ENCODE measurements at places on chromosomes 2 and 18. TPM values are rescaled to one million over a fixed set of nuclear protein-coding genes. Genes with fewer than 3 reads are reported as not detected.

DNA sequence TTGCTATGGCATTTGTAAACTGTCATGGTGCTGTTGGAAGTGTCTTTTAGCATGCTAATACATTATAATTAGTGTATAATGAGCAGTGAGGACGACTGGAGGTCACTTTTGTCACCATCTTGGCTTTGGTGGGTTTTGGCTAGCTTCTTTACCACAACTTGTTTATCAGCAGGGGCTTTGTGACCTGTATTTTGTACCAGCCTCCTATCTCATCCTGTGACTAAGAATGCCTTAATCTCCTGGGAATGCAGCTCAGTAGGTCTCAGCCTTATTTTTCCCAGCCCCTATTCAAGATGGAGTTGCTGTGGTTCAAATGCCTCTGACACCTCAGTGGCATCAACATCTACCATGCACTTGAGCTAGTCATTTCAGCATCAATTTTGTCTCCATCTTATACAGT lies 29.7 kb downstream of the LYPD6 start:
- no peak for DNase-seq

GRCh38 chr18:12336171-12336613 lies 28.2 kb downstream of the TUBB6 start:
- DNase-seq: no peak

DNA sequence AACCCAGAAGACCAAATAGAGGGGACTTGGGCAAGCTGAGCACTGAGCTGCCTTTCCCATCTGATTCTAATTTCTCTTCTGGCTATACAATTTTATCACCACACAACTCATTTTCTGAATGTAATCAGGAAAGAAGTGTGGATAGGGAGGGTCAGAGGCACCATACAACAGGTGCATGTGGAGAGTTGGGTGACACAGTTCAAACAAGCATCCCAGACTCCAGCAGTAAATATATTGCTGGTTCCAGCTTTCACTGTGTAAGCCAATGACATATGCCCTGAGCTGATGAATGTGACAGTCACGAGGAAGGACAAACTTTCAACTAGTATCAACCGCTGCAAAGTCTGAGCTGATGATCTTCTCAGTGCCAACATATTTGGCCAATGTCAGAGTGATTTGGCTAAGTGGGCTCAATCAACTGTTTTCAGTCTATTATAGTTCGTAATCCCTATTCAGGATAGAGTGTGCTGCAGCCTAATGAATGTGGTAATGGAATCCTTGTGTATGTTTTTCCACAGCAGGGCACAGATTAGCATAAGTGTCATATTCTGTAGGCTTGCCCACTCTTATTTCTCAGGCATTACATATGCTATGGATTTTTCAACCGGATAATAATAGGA lies 109.9 kb upstream of the MEIS1 start:
- DNase-seq: no peak

DNA sequence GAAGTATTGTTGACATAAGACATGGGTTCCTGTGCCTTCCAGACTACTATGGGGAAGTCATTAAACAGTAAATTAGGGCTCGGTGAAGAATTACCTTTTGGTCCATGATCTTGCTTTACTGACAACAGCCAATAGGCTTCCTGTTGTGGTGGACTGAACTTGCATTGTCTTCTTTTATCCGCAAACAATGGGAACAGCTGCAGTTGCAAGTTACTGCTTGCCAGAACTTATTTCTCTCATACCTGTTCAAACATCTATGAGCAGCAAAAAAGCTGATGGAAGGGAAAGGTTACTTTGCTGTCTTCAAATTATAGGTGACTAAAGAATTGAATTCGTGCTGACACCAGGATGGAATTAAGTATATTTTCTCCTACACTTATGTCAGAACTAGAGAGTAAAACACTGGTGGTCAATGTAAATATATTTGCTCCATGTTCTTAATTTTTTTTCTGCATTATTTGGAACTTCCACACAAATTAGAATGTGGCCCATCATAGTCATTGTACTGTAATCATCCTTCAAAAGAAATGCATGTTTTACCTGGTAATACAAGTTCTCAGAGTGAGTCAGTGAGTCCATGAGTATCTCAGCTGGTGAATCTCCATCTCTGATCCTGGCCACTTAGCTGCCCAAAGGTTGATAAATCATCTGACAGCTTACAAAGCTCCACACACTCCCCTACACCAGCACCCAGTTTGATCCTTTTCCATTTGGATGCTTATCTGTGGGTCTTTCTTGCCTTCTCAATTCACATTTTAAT lies 37.3 kb upstream of the RNF152 start:
- DNase-seq: no peak

DNA sequence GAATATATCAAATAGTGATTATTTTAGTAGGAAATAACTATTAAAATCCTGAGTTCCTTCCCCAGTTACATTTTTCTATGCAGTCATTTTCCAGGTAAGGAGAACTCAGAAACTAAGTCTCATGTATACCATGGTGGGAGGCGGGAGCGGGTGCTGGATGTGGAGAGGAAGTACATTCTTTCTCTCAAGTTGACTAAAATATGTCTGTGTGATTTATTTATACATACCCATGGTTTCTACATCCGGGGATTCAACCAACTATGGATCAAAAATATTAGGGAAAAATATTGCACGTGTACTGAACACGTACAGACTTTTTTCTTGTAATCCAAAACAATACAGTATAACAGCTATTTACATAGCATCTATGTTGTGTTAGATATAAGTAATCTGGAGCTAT lies 6.8 kb downstream of the ZCCHC2 start:
- no peak for DNase-seq

GRCh38 chr2:36147670-36148390 lies 207.7 kb upstream of the CRIM1 start:
- no peak for DNase-seq

DNA sequence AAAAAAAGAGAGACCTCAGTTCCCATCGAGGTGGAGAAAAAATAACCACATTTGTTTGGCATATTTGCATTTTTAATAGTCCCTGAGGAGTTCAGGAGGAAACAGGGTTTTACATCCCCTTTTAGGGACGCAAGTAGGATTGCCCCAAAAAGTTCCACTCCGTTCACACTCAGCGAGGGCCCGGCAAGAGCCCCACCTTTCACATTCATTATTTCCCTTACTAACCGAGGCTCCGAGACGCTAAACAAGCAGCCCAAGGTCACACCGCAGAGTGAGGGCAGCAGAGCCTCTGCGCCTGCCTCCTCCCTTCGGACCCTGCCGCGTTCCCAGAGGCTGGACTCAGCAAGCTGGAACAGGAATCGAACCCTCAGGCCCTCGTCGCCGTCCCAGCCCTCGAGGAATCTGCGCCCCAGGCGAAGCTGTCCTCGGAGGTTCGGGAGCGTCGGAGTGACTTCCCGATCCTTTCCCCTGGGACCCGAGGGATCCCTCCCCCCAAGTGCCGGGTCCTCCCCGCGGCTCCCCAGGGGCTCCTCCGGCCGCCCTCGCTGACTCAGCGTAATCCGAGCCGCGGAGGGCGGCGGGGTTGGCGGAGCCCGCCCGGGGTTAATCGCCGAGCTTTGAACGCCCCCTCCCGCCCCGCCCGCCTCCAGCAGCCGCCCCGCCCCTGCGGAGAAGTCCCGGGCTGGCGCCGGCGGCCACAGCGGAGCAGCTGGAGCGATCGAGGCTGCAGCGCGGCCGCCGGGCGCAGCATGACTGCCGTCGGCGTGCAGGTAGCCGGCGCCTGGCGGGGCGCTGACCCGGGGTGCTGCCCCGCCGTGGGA lies at the start of gene TMEM37:
TMEM37 (plus strand) TSS at position 700 of the 821 bp plus-strand sequence; CDS start at position 750, 50 bp downstream.
- DNase-seq: peak; percentile 76

DNA sequence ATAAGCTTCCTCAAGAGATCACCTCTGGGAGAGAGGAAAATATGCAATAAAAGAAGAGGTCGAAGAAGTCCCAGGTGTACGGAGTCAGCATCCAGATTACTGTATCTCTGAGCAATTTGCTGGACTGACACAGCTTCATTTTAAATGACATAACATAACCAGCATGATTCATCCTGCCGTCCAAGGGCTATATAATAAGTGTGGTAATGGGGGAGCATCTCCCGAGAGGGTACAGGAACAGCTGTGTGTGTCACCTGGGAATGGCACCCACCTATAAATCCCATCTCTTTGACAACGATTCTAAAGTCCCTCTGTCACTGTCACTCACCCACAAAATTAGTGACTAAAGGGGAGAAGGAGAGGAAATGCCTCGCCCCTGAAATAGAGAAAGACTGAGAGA lies 19.3 kb upstream of the FZD7 start:
- DNase-seq: peak; percentile 23

GRCh38 chr2:65350651-65351056 lies 81.7 kb downstream of the SPRED2 start:
- no peak for DNase-seq

- DNase-seq: no peak
Measured at GRCh38 chr2:121454549-121455090, 76.1 kb upstream of the RNU4ATAC start.

GRCh38 chr2:164879901-164880535 lies 38.4 kb upstream of the COBLL1 start:
- DNase-seq: no peak

- DNase-seq: no peak
Measured at GRCh38 chr18:25113566-25113965, 238.4 kb downstream of the ZNF521 start.

- no peak for DNase-seq
Measured at GRCh38 chr18:73617981-73618380, 529.7 kb downstream of the FBXO15 start.

DNA sequence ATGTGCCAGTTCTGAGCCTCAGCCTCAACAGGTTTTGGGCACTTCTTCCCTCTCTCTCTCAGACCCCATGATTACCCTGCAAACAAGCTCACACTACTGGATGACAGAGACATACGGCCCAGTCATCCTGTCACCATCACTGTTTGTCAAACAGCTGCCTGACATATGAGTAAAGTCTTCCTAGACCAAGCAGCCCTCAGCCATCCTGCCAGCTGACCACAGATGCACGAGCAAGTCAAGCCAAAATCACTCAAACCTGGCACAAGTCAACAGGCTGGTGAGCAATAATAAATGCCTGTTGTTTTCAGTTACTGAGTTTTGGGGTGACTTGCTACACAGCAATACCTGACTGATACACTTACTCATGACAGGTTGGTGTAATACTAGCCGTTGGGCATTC lies 75.5 kb upstream of the KLF7 start:
- DNase-seq: peak; percentile 48

DNA sequence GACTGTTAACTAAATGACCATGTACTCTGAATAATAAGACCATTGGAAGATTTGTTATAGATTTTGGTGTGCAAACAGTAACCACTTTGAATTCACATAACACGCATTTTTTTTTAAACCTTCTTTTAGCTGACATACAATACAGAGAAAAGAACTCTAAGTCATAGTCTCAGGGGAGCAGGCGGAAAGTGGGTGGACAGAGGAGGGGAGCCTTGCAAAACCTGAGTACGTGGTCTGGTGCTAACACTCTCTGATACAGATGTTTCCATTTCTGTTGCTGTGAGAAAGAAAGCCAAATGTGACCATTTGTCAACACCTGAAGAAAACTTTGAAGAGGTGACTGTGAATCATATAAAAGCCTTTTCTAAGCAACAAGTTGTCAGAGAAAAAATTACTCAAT lies 151.8 kb upstream of the GCFC2 start:
- no peak for DNase-seq

- DNase-seq: peak; percentile 64
Measured at GRCh38 chr2:96952976-96953610, 33.3 kb downstream of the FAM178B start.

DNA sequence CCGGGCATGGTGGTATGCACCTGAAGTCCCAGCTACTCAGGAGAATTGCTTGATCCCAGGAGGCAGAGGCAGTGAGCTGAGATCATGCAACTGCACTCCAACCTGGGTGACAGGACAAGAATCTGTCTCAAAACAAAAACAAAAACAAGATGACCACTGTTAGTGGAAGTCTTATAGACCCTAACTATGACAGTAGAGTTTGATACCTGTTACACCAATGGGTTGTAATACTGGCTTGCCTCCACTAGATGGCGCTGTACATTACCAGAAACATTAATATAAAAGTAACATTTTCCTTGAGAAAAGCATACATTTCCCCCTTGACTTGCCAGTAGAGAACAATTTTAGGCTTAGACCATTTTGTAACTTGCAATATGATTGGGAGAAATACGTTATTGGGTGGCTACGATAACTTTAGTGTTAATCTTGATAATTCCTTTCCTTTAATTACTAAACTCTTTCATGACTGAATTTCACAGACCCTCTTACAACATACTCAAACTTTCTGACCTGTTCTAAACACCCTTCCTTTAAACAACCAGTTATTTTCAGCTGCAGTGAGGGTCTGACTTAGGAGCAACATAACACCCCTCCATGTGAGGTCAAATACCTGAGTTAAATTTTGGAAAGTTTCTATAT lies 19.5 kb downstream of the SLC25A52 start:
- DNase-seq: peak; percentile 18

- DNase-seq: peak; percentile 7
Measured at GRCh38 chr2:104852090-104852666, 1.7 kb upstream of the POU3F3 start.

DNA sequence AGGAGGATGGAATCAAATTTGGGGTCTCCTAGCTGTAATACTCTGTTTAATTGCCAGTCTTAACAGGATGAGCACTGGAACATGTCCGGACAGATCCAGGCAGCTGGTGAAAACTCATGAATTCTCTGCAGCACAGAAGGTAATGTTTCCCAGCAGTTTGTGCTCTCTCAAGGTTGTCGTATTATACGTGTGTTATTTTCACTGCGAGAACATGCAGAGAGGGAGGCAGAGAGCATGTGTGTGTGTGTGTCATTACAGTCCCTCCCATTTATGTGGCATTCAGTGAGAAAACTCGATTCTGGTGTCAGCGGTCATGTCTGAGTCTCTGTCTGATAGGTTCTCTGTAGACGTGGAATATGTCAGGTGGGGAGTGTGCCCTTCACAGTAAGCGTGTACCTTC lies 150.2 kb upstream of the POU3F3 start:
- no peak for DNase-seq

DNA sequence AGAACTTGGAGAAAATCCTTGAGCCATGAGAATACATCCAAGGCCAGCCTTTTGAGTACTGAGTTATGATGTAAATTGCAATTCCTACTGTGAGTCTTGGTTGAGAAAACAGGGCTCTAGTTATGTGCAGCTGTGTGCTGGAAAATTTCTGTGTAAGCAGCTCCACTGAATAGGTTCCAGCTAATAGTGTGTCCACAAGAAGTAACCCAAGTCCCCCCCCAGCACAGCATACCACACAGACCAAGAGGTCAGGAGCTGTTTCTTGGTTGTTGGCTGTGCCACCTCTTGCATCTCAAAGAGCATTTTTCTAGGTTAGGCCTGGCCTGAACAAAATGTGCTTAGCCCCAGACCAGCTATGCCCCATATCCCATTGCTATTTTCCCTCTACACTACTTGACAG lies 36.8 kb upstream of the APCDD1 start:
- peak; percentile 28 for DNase-seq

- DNase-seq: peak; percentile 65
Measured at GRCh38 chr2:235170016-235170415, 218.2 kb downstream of the SH3BP4 start.

MOGAT1 gene
- total RNA-seq: not detected

NCKAP5 gene
- total RNA-seq: 2.6 TPM

AGXT gene
- not detected for total RNA-seq

ANKRD62 gene
- not detected for total RNA-seq

XDH gene
- under 0.01 TPM for total RNA-seq

TIGD1 gene
- 2.1 TPM for total RNA-seq

TRIM43 gene
- total RNA-seq: not detected

IL36RN gene
- not detected for total RNA-seq

QPCT gene
- total RNA-seq: 3.9 TPM

CPO gene
- total RNA-seq: under 0.01 TPM

TEX44 gene
- total RNA-seq: not detected

MLPH gene
- 8.2 TPM for total RNA-seq

ASB18 gene
- not detected for total RNA-seq

UGT1A5 gene
- total RNA-seq: not detected

ACMSD gene
- total RNA-seq: not detected

RNF125 gene
- 0.33 TPM for total RNA-seq
